ENCODE measurements at places on chromosomes 4 and X.

- DNase-seq, result no peak
These were observed 32.5 kb upstream of the AP1AR start for GRCh38 chr4:112199041-112199440.

DNA sequence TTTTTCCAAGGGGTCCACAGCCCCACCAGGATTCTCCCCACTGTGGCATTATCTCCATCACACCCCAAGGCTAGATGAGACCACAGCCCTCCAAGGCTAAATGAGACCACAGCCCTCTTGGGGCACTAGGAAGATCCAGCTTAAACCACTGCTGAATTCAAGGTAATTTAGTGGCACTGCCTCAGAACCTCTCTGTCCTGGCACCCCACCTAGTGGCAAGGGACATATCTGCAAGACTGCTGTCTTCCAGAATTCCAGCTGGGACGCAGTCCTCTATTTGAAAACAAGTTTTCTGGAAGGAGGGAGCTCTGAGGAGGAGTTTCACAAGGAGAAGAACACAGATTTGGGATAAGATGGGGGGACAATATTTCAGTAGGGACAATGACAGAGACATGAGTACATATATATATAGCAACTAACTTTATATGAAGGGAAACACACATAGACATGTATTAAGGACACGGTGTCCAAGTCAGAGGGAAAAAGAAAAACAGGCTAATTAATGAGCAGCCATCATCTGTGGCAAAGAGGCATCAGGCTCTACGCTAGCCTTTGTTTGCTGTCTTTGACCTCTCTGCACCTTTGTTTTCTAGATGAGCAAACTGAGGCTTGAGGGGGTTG, 9.3 kb downstream of the CETN2 start:
- DNase-seq, result peak; percentile 13

DNA sequence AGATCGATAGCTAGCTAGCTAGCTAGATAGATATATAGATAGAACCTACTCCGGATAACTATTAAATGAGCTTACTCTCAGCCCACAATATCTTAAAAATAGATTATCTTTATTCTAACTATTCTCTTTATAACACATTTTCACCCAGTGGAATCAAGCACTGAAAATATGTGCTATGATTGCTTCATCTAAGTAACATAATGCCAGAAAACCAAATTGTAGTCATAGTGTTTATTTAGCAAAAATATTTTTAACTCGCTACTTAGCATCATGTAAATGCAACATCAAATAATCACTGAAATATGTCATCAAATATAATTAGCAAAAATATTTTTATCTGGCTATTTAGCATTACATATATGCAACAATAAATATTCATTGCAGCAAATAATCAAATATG, 1.5 kb downstream of the TMEM156 start:
- DNase-seq, result no peak

DNA sequence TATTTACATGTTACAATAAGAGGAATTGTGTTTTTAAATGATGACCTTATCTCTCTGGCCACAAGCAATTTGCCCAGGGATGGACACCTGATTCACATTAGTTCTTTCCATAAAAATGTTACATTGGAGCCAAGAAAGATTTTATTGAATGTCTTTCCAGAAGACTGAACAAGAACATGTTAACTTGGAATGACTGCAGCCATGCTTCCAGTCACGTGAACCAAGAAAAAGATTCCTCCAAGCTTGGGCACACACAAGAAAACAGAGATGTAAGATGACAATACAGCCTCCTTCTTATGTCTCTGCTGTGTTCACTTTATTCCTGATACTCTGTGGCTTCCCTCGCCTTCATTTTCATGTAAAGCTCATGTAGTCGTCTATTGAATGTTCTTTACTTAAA, 737.6 kb downstream of the TRIML1 start:
- DNase-seq, result no peak

GRCh38 chr4:183517781-183518180, 12.9 kb downstream of the ING2 start:
- no peak for DNase-seq

DNA sequence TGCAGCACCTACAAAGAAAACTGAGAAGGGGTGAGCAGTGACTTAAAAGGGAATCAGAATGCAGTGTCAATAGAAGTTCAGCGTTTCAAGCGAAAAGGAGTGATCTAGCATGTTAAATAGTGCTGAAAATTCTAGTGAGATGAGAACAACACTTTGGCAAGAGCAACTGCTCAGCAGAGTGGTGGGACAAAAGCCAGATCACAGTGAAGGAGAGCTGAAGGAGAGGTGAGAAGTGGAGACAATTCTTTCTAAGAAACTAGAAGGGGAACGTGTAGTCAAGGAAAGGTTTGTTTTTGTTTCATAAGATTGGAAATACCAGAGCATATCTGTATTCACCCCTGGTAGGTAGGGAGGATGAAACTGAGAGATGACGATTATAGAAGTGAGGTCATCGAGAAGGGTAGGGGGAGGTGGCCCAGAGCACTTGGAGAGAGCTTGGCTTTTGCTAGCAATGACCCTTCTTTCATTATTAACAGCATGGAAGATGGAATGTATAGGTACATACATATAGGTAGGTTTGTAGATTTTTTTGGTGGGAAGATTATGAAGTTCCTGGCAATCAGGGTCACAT, 33.7 kb downstream of the SRPX2 start:
- DNase-seq, result no peak

GRCh38 chr4:105460306-105460705, 13.6 kb downstream of the PPA2 start:
- DNase-seq, result no peak

DNA sequence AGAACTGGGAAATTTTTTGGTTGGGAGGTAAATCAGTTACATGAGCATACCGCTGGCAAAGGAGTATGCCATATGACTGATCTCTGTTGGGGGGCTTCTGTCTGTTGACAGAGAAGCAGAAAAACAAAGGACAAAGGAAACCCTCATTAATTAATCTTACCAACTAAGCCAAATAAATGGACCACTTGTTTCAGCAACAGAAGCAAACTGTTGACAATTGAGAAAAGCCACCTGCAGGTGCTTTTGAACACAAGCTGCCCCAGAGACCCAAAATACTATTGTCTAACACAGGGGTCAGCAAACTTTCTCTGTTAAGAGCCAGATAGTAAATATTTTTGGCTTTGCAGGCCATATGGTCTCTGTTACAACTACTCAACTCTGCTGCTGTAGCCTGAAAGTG, 7.0 kb upstream of the FRYL start:
- no peak for DNase-seq

- no peak for DNase-seq
These were observed 25.0 kb upstream of the GJB1 start for GRCh38 chrX:71198066-71198465.

DNA sequence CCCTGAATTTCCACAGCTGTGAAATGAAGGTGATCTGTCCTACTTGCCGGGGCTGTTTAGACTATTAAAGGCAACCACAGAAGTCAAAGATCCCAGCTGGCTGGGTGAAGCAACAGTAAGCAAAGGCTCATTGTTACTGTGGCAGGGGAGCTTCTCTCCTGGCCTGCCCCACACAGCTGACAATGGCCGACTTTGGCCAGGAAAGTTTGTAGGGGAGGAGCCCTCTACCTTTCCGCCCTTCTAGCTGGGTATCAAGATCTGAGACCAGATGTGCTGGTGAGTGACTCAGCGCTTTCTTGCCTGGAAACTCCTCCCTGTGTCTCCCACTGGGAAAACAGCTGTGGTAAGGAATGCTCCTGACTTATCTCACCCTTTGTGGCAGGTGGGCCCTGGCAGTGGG, 21.1 kb downstream of the RASSF6 start:
- DNase-seq, result no peak

GRCh38 chr4:152806501-152807125, 26.9 kb downstream of the ARFIP1 start:
- DNase-seq, result no peak
